Large intestine (tissue), 12 donors: ENCODE measurements at places on chromosomes 7 and 10. TPM values are rescaled to one million over a fixed set of nuclear protein-coding genes. Genes with fewer than 3 reads are reported as not detected.
A peak's percentile ranks its signal among the peaks of the same experiment; 100 is the strongest.

Gene NUTM2B
- 1.3 TPM for polyA plus RNA-seq

Gene MEOX2
- polyA plus RNA-seq = 3.3 TPM

Gene CCL24
- polyA plus RNA-seq = 32.1 TPM

Gene BLVRA
- polyA plus RNA-seq = 16.9 TPM

DNA sequence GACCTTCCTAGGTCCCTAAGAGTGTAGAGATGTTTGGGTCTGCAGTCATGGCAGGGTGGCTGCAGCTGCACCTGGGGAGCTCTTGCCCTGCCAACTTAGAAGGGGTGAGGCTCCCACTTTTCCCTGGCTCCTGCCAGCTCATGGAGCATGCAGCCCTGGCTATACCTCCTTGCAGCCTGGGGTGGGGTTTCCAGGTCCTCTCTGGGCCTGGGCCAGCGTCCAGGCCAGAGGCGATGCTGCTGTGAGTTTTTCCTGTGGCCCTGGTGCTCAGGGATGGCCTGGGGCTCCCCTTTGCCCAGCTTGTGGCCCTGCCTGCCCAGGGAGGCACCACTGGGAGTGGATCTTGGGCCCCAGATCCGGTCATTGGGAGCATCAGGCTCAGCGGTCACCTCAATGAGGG lies 109.8 kb upstream of the FAM180A start:
- no peak for DNase-seq

- peak; percentile 94 for DNase-seq
Measured at GRCh38 chr10:100185364-100186252, at the start of gene ERLIN1. Gene ERLIN1, minus strand, starts transcription at chr10:100186029. Its CDS starts 403 bp downstream, at chr10:100185626.

DNA sequence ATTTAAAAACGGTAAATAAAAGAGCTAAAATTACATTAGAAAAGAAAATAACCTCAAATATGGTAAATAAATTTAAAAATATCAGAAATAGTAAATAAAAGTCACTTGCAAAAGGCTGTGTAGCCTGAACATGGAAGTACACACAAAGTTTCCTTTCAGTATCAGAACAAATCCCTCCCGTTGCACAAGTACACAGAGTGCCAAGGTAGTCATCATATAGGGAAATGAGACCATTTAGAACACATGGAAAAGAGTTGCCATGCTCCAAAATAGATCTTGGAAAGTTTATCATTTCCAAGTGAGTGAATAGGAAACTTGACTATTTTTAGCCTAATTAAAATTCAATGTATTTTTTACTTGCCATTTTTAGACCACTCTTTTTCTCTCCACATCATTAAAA lies 11.6 kb downstream of the CALCR start:
- no peak for DNase-seq

Gene SPDYE16
- polyA plus RNA-seq = 1.2 TPM

DNA sequence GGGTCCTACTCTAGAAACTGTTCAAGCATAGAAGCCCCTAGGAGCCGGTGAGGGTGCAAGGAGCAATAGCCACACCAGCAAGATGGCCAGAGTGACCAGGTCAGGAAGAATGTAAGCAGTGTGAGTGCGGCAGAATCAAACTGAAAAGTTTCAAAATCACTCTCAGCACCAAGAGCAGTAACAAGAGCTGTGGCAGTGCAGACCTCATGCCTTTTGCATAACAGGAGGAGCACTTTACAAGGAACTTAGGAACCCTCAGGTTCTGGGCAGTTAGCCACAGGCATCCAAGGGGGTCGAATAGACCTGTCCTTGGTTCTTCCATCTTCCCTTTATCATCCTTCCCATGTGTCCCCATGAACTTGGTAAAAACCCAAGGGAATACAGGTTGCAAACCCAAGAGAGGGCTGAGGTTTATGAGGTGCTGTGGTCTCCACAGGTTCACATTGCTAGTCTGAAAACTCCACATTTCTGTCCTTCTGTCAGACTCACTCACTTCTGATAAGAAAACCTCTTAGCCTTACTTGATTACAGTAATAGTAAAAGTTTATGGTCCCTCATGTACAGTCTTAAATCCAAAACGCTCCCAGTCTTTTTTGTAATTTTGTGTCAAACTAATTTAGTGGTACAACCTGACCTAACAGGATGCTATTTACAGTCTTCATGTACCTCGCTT lies 78.4 kb downstream of the PON1 start:
- DNase-seq = no peak

Gene ZNF273
- polyA plus RNA-seq = 6.9 TPM

- no peak for DNase-seq
Measured at GRCh38 chr7:156480671-156481070, 159.9 kb upstream of the RNF32 start.

Gene GBX1
- polyA plus RNA-seq = 0.07 TPM

Gene MRLN
- 0.33 TPM for polyA plus RNA-seq

DNA sequence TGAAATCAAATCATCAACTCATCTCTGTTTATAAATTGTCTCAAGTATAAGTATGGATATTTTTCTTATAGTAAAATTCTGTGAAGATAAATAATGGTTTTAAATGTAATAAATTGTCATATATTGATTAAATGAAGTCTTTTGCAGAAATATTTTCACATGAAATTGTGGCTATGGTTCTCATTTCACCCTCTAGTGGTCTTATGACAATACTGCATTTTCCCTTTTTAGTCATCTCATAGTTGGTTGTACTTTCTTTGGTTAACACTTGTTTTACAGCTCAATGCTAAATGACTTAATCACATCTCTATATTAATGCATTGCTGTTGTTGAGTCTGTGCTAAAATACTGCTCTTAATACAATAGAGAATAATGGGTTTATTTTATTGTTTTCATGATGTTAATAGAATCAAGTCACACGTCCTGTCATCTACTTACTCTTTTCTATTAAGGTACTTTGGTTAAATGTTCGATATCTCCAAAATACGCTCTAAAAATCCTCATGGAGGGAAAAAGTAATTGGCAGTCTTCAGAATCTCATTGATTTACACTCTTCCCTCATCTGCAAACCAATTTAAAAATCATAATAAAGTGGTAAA lies 38.0 kb upstream of the CACNA2D1 start:
- DNase-seq = peak; percentile 1

GRCh38 chr10:100356067-100357017 lies 9.3 kb downstream of the SCD start:
- DNase-seq = no peak

DNA sequence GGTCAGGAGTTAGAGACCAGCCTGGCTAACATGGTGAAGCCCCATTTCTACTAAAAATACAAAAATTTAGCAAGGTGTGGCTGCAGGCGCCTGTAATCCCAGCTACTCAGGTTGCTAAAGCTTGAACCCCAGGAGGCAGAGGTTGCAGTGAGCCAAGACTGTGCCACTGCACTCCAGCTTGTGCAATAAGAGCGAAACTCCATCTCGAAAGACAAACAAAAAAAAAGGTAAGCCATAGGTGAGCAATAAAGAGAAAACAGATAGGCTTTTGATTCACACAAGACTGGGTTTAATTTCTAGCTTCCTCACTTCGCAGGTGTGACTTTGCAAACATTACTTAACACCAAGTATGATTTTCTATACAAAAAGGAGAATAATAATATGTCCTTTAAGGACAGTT lies 72.3 kb upstream of the ACBD5 start:
- no peak for DNase-seq

GRCh38 chr10:59843748-59844147 lies 62.6 kb downstream of the CCDC6 start:
- peak; percentile 54 for DNase-seq

DNA sequence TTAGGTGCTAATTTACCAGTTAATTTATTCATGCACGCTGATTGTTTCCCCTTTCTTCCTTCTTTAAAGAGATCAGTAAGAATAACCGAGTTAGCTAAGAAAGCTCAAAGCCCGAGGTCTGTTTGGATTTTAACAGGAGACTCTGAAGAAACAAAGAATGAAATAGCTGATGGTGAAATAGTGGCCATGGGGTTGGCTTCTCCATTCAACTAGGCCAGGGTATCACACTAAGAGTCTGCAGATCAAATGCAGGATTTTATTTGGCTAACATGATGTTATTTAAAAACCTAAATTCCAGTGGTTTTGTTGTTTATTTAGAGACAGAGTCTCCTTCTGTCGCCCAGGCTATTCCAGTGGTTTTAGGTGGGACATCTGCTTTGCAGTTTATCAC lies 65.2 kb upstream of the SYPL1 start:
- no peak for DNase-seq
